ENCODE measurements at places on chromosomes 7 and 10. TPM values are rescaled to one million over a fixed set of nuclear protein-coding genes. Genes with fewer than 3 reads are reported as not detected.
A peak's percentile ranks its signal among the peaks of the same experiment; 100 is the strongest.

The CALCR gene
- total RNA-seq, result not detected

- no peak overlapping the region for H3K27ac ChIP-seq
- no peaks in the 10 kb centered on the region for H3K36me3 ChIP-seq
- no peaks in the 10 kb centered on the region for H3K4me1 ChIP-seq
Measured at GRCh38 chr10:104835422-104835821, 194.3 kb downstream of the SORCS3 start.

- DNase-seq, result no peak
- H3K27me3 ChIP-seq, result no peaks in the 10 kb centered on the region
- H3K4me3 ChIP-seq, result peak overlapping the region; percentile 51
- H3K4me1 ChIP-seq, result peaks cover 5% of the 10 kb centered on the region
- H3K36me3 ChIP-seq, result no peaks in the 10 kb centered on the region
Measured at GRCh38 chr10:133379801-133380666, 972 bp downstream of the PAOX start.

- H3K36me3 ChIP-seq, result no peaks in the 10 kb centered on the region
- no peaks in the 10 kb centered on the region for H3K27me3 ChIP-seq
- DNase-seq, result no peak
Measured at GRCh38 chr7:133782470-133782869, 344.7 kb upstream of the LRGUK start.
